CMK (cell line): ENCODE measurements at places on chromosomes 5 and 9.

DNA sequence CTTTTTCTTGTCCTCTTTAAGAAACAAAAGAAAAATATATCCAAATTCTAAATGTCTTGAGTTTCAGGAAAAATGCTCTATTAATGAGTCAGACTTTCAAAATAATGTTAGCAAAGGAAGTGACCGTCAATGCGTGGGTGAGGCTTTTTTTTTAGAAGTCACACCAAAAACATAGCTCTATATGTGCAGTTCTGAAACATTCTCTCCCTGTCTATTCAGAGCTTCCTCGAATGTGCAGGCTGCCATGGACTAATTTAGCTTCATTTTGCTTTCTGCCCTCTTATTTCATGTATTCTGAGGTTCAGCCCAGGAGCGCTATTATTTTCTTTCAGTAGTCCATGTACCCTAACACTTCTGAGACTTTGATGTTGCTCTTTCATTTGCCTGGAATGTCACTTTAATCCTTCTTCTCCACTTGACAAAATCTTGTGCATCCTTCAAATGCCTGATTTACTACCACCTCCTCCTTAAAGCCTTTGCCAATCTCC, 72.5 kb upstream of the RASA1 start:
- no peak for DNase-seq

DNA sequence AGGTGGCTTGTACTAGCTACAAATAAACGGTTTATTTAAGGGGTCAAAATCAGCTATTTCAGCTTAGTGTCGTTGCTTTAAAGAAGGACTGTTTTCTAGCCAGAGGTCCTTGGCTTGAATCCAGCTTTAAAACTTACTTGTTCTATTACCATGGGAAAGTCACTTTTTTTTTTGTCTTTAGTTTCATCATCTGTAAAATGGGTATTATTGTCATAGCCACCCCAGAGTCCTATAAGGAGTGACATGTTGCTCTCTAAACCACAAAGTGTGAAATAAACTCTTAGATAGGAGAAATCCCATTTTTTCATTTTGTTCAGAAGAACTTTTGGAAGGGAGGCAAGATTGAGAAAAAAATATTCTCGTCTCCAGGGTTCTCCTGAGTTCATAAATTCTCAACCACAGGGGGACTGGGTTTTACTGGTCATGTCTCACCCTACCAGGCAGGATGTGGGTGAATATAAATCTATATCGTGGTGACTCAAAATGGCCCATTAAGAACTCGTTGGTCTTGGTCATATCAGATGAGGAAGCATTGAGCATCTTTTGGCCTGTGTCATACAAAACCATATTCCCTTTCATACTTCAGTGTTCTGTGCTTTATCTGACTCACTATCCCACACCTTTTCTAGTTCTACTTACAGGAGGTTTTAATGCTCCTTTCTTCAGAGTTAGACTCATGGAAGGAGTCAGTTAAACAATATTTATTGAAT, 202.7 kb upstream of the NR3C1 start:
- no peak for DNase-seq

DNA sequence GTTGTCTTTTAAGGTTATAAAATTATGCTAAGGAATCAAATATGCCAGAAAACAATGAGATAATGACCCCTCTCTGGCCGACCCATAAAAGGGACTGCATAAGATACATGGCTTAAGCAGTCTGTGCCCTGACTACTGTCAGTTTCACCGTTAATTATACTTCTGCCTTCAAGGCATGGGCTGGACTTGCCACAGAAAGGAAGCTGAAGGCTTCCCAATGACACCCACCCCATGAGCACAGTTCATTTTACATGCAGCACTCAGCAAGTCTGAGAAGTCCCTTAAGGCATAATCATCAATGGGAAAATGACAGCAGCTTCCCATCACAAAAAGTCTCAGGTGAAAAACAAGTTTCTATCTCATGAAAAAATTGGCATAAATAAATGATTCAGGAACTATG, 175.6 kb downstream of the GLIS3 start:
- no peak for DNase-seq

- no peak for DNase-seq
These were observed 140.0 kb upstream of the RAD23B start for GRCh38 chr9:107142896-107143603.

- DNase-seq: no peak
These were observed 123.2 kb downstream of the RMI1 start for GRCh38 chr9:84103651-84104377.

DNA sequence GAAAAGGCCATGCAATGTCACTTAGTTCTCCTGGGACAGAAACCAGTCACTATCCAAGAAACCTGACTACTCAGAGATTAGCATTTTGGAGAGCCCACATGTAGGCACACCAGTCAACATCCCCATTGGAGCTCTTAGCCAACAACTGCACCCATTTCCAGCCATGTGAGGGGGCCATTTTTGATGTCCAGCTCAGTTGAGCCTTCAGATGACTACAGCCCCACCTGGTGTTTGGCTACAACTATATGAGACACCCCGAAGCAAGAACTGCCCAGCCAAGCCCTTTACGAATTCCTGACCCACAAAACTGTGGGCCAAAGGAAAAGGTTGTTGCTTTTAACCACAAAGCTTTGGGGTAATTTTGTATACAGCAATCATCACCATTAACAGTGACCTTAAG, 300.1 kb downstream of the ASTN2 start:
- DNase-seq: no peak
